DMS79 treated with DMSO at 0.1 percent for 48 hours (cell line): ENCODE measurements at places on chromosomes 4 and X.

GRCh38 chr4:86657382-86657781 is 63.3 kb downstream of the PTPN13 start:
- no peak for DNase-seq

DNA sequence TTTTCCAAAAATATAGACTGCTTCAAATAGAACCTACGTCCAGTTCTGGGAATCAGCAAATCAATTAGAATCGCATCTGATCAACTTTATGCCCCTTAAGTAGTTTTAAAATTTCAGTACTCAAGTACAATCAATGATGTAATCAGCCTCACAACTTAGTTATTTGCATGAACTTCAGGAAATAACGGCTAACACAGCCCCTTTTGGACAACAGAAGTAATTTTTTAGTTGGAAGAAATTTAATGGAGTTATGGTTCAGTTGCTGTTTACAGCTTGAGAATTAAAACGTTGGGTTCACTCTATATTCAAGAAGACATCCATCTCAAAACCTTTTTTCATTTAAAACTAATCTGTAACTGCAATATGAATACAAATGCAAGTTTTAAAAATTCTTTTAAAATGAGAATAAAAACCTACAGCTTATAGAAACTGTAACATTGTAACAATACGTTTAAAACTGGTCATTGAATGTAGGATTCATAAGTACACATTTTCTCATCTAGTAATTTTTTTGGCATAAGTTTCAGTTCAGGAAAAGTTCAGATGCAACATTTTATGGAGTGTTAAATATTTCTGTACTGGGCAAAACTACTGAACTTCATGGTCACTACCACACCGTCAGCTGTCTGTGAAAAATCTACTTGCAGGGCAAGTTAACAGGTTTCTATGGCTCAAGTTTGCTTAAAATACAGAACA is 956 bp downstream of the TAPT1 start:
- no peak for DNase-seq

- DNase-seq, result no peak
Observed at GRCh38 chrX:130280901-130281300, 12.2 kb upstream of the ZNF280C start.

DNA sequence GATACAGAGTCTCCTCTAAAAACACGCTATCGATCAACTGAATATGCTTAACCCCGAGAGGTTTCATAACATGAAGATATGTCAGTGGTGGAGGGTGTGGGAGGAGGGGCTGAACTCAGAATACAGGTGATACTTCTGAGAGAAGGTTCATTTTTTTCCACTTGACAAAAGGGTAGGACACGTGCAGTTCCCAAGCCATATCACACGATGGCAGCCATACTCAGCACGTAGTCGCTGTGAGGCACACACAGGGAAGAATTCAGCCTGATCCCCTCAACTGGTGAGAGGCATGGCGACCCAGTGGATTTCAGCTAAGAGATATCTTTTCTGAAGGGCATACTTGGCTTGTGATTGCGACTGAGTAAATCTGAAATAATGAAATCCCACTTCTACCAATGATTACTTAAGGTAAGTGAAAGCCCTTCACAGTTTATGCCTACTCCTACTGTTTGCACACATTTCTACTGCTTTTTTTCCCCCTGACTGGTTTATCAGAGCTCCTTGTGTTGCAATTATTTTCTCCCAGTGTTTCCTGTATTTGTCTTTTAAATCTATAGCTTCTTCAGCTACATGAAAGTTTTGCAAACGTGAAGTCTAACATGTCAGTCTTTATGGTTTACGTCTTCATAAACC is 133.1 kb downstream of the CORIN start:
- no peak for DNase-seq

DNA sequence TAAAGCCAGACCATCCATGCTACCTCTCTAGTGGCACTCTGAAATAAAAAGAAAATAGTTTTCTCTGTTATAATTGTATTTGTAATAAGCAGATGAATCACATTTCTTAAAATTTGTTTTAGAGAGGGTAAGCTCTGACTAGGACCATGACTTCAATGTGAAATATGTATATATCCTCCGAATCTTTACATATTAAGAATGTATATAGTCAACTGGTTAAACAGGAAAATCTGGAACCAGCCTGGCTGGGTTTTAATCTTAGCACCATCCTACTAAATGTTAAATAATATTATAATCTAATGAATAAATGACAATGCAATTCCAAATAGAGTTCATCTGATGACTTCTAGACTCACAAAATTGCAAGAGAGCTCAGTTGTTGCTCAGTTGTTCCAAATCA is 1.5 kb downstream of the FGB start:
- no peak for DNase-seq

- no peak for DNase-seq
Observed at GRCh38 chr4:20283039-20283438, 31.3 kb downstream of the SLIT2 start.

- DNase-seq, result no peak
Observed at GRCh38 chrX:8668813-8669212, 63.1 kb downstream of the ANOS1 start.

DNA sequence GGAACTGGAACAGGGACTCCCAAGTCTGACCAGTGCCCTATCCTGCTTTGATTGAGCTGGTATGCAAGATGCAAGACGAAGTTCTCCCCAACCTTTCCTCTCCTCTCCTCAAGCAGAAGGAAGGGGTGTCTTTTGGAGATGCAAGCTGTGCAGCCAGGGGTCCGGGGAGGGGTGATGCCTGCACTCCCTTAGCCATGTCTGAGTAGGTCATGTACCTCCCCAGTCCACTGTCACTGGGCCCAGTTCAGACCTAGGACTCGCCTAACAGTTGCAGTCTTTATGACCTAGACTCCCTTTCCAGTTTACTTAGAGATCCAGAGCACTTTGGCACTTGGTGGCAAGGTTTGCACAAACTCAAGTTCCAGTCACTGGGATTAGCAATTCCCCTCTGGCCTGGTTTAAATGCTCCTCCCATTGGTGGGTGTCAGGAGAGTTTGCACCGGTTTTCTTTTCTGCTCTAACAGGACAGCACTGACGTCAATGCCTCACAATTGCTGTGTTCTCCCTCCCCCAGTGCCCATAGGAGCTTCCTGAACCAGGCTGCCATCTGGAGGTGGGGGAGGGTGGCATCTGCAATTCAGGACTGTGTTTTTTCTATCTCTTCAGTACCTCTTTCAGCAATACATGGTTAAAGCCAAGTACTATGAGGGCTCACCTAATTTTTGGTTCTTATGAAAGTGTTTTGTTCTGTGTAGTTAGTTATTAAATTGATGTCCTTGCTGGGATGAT is 782.2 kb downstream of the ARAP2 start:
- no peak for DNase-seq

- no peak for DNase-seq
Observed at GRCh38 chrX:154481195-154481594, 2.1 kb upstream of the LAGE3 start.

GRCh38 chr4:44147571-44148075 is 301.0 kb downstream of the KCTD8 start:
- no peak for DNase-seq
